ENCODE measurements at places on chromosomes 12 and 14.

DNA sequence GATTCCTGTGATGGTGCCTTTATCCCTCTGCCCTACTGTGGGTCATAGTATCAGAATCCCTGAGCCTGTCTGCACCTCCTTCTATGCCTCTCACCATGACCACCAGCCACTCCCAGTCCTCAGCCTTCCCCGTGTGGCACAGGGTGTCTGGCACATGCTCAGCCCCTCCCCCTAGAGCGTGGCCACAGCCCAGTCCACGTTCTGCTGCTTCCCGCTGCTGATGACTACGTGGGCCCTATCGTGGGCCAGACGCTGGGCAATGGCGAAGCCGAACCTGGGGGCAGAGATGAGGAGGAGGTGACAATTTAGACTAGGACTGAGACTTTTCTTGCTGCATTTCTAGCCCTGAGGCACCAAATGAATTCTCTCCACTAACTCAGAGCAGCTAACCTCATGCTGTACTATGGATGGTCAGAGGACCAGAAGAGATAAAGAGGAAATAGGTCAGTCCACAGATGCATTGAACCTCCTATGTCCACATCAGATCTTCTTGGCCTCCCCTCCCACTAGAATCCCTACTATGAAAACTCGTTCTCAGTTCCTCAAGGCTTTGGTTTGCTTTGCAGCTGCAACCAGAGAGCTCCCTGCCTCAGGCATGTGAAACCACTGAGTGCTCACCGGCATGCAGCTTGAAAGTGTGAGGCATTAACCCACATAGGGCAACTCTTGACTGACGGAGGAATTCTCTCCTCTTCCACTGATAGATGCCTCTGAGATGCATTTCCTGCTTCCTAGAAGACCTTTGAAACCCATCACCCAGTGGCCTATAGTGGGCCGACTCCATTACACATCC is 126.3 kb upstream of the DHRS4 start:
- no peak for DNase-seq

GRCh38 chr12:64178122-64178521 is 44.0 kb downstream of the KICS2 start:
- DNase-seq, result no peak

DNA sequence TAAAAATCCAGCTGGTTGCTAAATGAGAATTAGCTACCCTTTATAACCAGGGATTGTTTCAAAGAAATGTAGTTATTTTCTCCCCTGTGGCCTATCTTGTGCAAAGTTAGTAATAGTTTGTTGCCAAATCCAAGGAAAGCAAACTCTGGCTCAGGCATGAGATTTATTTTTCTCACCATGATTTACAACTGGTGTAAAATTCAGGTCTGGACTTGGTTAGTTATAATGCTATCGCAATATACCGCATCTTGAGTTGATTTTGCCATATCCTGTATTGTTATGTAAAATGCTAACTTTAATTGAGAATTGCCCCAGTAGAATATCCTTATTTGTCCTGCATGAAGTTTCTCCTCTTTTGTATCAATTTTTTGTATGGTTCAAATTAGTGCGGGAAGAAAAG is 135.5 kb downstream of the CRADD start:
- no peak for DNase-seq

DNA sequence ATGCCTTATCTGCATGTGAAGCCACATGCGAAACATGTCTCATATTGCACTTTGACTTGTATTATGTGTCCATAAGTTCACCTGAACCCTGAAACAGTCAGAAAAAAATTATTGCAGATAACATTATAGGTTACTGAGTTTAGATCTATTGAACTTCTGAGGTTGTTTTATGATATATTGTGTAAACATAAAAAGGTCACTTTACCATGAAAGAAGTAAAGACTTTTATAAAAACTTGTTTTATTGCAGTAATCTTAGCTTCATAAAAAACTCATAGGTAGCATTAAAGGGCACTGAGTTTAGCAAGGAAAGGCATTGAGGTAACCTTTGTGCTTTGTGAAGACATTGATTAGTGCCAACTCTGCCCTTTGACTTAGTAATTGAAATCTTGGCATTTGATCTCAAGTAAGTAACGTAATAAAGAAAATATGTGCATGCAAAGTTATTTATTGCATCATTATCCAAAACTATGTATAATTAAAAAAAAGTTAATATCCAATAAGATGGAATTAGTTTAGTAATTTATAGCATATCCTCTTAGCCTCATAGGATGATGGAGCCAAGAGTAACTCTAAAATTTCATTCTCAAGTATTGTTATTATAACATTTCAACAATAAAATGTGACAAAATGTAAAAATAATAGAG is 313.3 kb upstream of the ATP2B1 start:
- DNase-seq, result no peak

GRCh38 chr12:87405918-87406317 is 623.3 kb downstream of the C12orf50 start:
- no peak for DNase-seq

DNA sequence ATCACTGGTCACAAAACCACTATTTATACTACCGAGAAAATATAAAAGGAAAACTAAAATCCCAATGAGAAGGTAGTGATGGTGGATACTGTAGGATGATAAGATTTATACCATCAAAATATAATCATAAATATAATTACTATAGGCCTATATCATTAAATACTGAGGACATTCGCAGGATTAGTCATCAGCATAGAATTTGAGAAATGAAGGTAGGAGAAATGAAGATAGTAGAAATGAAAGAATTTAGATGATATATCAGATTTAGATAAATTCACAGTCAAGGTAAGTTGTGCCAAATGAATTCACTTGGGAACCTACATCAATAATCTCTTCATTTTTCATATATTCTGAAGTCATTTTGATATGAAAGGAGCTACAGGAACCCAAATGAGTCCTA is 82.8 kb downstream of the DAAM1 start:
- no peak for DNase-seq

DNA sequence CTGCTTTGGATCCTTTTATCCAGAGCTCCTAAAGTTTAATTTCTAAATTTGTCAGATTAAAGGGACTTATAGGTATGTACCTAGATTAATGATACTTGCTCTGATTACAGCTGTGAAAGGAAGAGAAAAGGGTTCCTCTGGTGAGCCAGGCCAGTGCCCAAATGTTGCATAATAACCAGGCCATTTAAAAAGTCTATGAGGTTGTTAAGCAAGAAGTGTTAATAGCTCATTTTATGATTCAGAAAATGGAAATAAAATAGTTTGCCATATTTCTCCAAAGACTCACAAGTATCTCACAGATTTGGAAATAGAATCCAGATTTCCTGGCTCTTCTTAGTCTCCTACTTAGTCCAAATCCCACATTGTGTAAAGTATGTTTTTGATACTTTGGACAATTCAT is 67.6 kb downstream of the SLC38A6 start:
- no peak for DNase-seq

- no peak for DNase-seq
Measured at GRCh38 chr14:37035401-37035800, 137.0 kb downstream of the SLC25A21 start.

GRCh38 chr14:67998834-67999233 is 179.3 kb downstream of the RAD51B start:
- DNase-seq, result no peak

GRCh38 chr12:113131556-113131955 is 4.0 kb downstream of the RASAL1 start:
- no peak for DNase-seq

- no peak for DNase-seq
Measured at GRCh38 chr14:78921856-78922255, 751.7 kb downstream of the NRXN3 start.

DNA sequence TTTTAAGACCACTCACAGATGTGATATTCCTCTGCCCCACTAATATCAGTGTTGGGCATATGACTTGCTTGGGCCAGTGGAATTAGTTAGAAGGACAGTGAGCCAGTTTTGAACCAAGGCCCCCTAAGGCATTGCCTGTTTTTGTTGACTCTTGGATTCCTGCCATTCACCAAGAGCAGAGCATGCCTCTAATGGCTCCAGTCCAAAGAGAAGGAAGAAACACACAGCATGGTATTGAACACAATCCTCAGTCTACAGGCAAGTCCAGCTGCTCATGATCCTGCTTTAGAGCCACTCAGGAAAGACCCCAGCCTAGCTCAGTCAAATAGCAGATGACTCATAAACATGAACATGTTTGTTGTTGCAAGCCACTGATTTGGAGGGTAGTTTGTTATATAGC is 1201.5 kb downstream of the BCL11B start:
- no peak for DNase-seq

GRCh38 chr12:130053651-130054069 is 108.6 kb upstream of the FZD10 start:
- DNase-seq, result no peak

- DNase-seq, result no peak
Measured at GRCh38 chr12:77644915-77645605, 185.6 kb upstream of the NAV3 start.

DNA sequence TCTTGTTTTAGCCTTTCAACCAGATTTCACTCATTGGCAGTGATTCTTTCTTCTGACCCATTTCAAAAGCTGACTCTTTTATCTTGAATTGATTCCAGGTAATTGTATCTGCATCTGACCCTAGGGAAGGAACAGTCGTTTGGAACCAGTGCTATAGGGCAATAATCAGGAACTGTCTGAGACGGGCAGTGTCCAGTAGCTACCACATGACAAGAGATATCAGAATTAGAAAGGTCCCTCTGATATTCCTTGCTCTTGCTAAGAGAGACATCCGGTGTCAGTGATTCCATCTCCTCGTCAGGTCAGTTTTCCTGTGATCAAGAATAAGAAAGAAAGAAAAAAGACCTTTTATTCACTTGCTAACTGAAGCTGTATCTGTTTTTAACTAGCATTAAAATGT is 47.8 kb upstream of the PDE3A start:
- no peak for DNase-seq

- peak; percentile 3 for DNase-seq
Measured at GRCh38 chr12:121295746-121296617, 527 bp downstream of the CAMKK2 start.

DNA sequence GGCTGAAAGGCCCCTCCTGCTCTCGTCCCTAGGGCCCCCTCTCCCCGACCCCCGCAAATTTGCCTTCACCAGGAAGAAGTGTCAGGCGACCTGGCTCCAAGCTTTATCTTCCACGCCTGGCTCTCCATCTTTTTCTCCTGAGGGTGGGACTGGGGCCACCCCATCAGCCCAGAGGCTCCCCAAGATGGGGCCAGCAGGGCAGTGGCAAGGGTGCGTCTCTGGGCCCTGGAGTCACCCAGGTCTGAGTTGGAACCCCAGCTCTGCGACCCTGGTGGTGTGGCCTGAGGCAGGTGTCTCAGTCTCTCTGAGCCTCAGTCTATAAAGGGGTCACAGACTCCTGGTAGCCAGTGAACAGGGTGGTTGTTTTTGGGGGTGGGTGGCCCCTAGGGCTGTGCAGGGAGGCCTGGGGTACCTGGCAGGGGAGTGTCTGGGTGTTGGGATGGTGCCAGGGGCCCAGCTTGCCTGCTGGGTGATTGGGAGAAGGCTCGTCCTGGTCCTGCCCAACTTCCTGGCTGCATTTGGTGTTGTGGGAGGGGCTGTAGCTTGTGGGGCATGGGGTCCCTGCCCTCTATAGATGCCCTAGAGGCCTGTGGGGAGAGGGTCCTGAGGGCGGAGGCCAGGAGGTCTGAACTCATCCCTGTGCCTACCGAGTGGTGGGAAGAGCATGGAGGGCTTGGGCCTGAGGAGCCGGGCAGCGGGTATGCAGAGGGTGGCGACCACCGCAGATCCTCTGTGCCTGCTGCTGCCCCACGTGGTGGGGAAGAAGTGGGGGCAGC is 7.6 kb downstream of the KIF26A start:
- no peak for DNase-seq

DNA sequence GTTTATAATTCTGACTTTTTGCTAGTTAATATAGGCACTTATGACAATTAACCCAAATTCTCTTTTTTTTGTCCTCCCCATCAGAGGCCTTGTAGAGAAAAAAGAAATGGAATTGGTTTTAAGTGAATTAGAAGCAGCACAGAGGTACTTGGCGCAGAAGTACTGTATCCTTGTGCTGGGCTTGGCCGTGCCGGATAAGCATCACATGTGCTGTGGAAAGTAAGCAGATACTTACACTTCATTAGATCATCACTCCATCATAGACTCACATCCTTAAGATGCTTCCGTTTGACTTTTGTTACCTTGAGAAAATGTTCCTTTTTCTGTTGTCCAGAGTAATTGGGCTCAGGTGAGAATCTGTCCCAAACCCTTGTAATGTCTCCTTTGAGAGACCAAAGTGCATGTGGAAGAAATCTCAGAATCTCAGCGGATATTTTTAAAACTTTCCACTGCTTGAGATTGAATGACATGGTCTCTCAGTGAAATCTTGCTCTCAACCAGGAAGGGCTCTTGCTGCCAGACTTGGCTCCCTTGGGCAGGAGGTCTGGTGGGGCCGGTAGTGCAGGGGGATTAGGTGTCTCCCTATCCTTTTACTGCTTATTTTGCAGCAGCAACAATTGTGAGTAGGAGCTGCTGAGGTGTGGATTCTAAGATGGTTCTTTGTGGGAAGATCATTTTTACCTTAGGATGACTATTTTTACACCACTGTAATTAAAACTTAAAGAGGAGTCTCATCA is 24.8 kb downstream of the PPP1R36 start:
- no peak for DNase-seq

GRCh38 chr12:99706736-99707473 is 59.4 kb downstream of the GARIN6 start:
- no peak for DNase-seq

GRCh38 chr14:94673781-94674231 is 61.6 kb downstream of the SERPINA3 start:
- no peak for DNase-seq

DNA sequence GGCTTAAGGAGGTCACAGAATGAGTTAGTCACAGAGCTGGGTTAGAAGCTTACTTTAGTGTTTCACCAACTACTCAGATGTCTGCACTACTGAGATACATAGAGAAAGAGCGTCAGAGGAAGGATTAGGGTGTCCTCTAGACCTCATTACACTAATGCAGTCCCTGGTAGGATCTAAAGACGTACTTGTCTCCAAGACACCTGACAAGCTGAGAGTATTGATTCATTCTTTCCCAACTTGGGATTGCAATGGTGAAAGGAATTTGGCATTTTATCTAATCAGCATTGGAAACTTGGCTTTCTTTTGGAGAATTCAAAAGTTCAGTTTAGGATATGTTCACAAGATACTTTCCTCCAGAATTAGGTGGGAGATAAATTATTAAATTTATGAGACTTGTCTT is 402.1 kb downstream of the ZFP36L1 start:
- DNase-seq, result no peak

DNA sequence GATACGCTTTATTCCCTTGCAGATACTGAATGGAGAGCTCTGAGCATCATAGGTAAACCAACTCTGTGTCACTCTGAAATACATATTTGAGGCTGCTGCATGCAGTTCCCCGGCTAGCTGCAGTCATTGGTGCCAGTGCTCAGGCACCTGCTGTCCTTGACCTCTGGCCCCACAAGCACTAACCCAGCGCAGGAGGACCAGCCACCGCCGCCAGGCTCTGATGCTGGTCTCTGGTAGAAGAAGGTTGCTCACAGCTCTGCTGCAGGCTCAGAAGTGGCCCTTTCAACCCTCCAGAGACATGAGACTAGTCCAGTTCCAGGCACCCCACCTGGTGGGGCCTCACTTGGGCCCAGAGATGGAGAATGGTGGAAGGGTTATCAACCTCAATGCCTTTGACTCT is 34.5 kb upstream of the PTPRB start:
- DNase-seq, result no peak

Data from stimulated activated CD4-positive, alpha-beta T cell treated with anti-CD3 and anti-CD28 coated beads, Interleukin-15, amount 100 ng/mL, for 1 hour (primary cell).